ENCODE measurements at places on chromosomes 6 and 20.

- DNase-seq, result no peak
Observed at GRCh38 chr6:11700118-11700718, 78.4 kb downstream of the ADTRP start.

DNA sequence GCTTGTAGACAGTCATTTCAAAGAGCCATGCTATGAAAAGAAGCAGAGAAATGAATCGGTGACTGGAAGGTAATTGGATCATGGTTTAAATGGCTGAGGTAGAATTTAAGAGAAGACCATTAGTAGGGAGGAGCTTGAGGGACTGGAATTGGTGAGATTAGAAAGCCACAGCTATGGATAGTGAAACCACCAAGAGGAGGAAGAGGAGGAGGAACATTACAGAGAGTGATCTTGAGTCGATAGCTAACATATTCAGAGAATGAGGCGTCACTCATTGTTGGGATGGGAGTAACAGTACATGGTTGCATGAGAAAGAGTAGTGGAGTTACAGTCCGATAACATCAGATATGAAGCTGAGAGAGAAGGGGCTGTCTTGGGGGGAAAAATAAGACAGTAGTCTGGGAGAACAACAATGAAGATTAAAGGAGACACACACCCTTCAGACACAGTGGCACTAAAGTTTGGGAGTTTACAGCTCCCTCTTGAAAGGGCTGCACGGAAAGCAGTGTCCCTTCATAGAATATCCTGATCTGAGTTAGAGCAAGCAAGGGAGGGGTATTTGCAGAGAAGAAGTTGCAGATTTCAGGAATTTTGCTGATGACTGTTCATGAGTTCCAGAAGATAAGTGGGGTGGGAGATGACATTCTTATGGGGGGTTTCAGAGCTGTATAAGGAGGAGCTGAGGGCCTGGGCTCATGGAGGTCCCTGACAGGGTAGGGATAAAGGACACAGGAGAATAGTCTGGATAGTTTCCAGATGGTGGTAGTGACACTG lies 15.1 kb upstream of the LAMP5 start:
- DNase-seq, result no peak

GRCh38 chr6:95994151-95994550 lies 21.6 kb upstream of the FUT9 start:
- no peak for DNase-seq

- DNase-seq, result no peak
Observed at GRCh38 chr20:11204926-11205768, 531.3 kb upstream of the JAG1 start.

- no peak for DNase-seq
Observed at GRCh38 chr6:34243131-34243771, 5.6 kb downstream of the SMIM29 start.

GRCh38 chr6:137099689-137100403 lies 55.1 kb upstream of the IL20RA start:
- DNase-seq, result no peak

GRCh38 chr6:73703466-73703865 lies 7.5 kb downstream of the CD109 start:
- DNase-seq, result no peak

Data from activated T-cell treated with anti-CD3 and anti-CD28 coated beads for 4 hours (primary cell).